Glomerular endothelial cell (primary cell): ENCODE measurements at places on chromosomes 5 and 9.

DNA sequence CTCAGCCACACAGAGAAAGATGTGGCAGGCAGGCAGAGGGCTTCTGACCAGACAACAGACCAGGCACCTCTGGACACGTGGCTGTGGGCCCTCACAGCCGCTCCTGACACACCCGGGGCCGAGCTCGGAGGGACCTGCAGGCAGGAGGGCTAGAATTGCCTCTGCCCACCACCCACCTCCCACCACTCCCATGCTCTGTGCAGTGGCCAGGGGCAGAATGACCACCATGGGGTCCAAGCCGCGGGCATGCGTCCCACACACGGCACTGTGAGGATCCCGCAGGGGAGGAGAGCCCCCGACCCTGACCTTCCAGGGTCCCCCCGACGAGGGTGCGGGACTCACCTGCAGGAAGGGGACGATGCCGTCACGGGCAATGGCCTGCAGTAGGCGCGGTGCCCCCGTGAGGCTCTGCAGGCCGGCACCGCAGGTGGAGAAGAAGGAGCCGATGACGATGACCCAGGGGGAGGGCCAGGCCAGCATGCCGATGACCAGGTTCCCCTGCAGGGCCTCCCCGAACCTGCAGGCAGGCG lies 34.3 kb downstream of the SLC12A7 start:
- no peak for DNase-seq

DNA sequence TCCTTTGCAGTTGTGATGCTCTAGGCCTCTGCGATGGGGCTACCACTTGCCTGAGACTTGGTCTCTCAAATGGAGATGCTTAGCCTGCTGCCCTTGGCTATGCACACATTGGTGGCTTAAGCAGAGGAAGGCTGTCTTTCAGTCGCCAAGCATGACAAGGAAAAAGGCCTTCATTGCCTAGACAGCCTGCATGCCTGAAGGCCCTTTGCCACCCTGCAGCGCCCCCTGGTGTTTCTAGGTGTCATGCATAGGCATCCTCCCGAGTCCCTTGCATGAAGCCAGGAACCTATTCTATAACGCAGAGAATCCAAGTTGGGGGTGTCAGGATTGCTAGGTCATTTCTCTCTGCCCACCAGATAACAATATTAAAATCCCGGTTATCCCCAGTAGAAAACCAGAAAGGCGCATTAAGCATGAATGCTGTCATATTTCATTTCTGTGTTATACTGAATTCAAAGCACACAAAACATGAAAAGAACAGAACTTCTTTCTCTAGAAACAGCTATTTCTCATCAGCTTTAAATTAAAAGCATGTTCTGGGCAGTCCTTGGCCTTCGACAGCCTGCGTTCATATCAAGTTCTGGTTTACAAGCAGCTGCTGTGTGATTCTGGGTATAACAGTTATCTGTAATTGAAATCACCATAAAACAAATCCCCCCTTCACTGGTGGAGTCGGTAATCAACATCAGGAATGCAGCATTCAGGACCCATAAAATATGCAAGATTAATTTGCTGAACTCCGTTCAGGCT lies 59.7 kb upstream of the TRPC7 start:
- peak; percentile 23 for DNase-seq

DNA sequence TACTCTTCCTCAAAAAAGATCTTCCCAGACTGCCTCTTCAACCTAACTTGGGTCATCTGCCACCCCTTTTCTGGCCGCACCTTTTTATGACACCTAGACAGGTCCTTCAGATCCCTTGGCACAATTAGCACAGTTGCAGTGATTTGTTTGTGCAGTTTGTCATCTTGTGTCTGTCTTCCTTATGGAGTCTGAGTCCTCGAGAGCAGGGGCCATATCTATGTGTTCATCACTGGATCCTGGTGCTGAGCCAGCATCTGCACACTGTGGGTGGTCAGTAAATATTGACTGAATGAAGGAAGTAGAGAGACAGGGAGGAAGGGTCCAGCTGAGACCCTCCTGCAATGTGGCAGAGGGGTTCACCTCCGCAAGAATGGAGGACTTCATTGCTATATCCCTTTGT lies 14.4 kb downstream of the ERGIC1 start:
- DNase-seq, result no peak

DNA sequence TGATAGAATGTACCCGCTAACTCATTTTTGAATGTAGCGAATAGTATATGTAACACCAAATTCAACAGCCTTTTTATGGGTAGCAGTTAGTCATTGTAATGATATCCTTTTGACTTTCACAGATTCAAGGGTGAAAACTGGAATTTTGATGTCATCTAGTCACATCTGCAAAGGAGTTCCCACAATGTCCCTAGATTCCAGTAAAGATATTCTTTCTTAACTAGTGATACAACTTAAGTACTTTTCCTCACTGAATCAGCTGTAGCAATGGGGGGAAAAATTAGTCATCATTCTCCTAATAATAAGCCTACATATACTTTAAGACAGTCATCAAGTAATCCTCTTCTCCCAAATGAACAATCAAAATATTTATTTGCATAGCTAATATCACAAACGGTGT lies 11.5 kb upstream of the SSBP2 start:
- DNase-seq, result no peak

- DNase-seq, result no peak
These were observed 81.4 kb downstream of the NSUN2 start for GRCh38 chr5:6551287-6551954.
